ENCODE measurements at places on chromosomes 7 and 10.
A peak's percentile ranks its signal among the peaks of the same experiment; 100 is the strongest.

- DNase-seq, result no peak
These were observed 13.8 kb upstream of the CYREN start for GRCh38 chr7:135184254-135184841.

DNA sequence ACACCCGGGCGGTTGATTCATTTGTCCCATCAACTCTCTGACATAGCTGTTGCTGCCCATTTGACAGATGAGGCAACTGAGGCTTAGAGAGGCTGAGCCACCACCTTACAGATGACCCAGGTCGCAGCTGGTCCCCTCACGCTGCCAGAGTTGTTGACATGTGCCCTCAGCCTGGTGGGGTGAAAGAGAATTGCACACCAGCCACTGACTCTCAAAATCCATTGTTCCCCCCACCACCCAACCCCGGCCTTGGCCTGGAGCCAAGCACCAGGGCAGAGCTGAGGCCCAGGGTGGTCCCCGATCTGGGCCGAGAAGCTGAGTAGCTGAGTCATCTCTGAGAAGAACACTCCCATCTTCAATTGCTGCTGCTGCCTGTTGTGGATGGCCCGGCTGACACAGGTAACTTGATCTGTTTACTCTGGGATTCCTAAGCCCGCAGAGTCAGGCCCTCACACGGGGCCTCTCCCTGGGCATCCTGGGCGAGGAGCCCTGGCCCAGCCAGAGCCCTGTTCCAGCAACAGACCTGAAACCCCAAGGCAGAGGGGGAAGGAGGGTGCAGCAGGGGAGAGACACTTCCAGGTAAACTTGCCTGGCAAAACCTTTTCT, 27.5 kb downstream of the PVRIG start:
- DNase-seq, result peak; percentile 20

GRCh38 chr10:25113191-25114035, 61.4 kb upstream of the GPR158 start:
- DNase-seq, result peak; percentile 43

DNA sequence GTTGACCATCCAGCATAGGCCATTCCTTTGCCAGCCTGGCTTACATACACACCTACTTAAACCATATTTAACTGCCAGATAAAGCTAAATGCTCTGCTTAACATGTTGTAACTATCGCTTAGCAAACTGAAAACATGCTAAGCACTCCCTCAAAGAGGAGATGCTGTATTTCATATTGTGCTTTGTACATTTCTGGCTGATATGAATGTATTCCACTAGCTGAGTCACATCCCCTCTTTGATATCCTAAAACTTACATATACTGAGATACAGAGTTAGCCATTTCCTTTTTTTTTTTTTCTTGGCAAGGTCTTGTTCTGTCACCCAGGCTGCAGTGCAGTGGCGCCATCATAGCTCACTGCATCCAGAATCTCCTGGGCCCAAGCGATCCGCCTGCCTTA, 99.4 kb downstream of the TPST1 start:
- DNase-seq, result no peak

GRCh38 chr10:74637685-74638084, 188.7 kb upstream of the KAT6B start:
- DNase-seq, result no peak

- no peak for DNase-seq
These were observed 225.0 kb downstream of the CELF2 start for GRCh38 chr10:11242443-11243387.

DNA sequence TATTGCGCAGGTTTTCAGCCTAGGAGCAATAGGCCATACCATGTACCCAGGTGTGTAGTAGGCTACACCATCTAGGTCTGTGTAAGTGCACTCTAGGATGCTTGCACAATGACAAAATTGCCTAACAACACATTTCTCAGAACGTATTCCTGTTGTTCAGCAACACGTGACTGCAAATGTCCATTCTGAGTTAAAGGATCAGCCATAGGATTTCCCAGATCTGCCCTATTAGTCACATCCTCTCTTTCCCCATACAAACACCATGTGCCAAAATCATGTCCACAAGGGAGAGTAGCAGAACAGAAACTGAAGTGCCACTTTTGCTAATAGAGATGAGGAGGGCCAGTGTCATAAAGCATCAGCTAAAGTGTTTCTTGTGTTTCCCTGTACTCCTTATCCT, 42.6 kb upstream of the AMPH start:
- DNase-seq, result peak; percentile 15

All from hepatic stellate cell (primary cell).